ENCODE measurements at places on chromosomes 7 and 10.

- no peak for DNase-seq
- H3K27ac ChIP-seq = no peak overlapping the region
- no peaks in the 10 kb centered on the region for H3K27me3 ChIP-seq
Measured at GRCh38 chr10:121205625-121206024, 354.5 kb downstream of the WDR11 start.

DNA sequence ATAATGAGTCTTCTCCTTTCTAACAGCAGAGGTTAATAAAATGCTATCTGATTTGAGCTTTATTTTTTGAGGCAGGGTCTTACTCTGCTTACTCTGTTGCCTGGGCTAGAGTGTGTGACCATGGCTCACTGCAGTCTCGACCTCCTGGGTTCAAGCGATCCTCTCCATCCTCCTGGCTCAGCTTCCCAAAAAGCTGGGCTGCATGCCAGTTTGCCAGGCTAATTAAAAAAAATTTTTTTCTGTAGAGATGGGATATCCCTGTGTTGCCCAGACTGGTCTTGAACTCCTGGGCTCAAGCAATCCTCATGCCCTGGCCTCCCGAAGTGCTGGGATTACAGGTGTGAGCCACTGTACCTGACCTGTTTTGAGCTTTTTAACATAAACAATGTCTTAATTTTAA, 56.7 kb downstream of the SCD start:
- no peaks in the 10 kb centered on the region for H3K27me3 ChIP-seq
- no peaks in the 10 kb centered on the region for H3K36me3 ChIP-seq
- no peak for DNase-seq
- no peak overlapping the region for H3K27ac ChIP-seq

DNA sequence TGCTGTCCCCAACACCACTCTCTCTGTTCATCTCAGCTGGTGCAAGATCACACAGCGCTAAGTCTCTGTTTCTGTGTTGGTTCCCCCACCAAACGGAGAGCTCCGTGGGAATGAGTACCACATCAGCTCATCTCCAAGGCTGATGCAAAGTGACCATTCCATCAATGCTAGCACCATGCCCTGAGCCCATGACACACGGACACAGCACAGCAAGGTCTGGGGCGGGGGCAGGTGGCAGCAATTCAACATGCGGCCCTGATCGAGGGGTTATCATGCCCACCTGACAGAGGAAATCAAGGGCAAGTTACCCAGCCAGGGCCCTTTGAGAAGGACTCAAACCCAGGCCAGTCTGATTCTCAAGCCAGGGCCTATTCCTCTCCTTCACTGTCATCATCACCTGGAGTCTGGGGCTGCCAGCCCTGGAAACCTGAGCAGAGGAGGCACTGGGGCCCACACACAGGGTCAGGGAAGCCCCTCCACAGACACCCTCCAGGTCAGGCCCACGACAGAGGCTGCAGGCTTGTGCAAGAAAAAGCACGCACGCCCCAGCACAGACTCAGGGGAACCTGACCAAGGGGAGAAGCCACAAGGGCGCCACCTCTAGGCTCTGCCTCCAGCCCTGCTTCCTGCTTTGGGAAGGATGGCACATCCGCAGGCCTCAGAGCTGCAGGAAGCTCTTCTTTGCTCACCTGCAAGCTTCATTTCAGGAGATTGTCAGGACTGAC, 74.8 kb downstream of the GRID1 start:
- no peaks in the 10 kb centered on the region for H3K27me3 ChIP-seq
- H3K4me3 ChIP-seq = no peak overlapping the region
- H3K27ac ChIP-seq = no peak overlapping the region

GRCh38 chr10:102120991-102121738, 997 bp upstream of the LDB1 start:
- peak overlapping the region; percentile 16 for H3K4me3 ChIP-seq
- peak overlapping the region; percentile 93 for H3K27ac ChIP-seq
- peak; percentile 81 for DNase-seq
- H3K36me3 ChIP-seq = no peaks in the 10 kb centered on the region
- H3K27me3 ChIP-seq = no peaks in the 10 kb centered on the region

GRCh38 chr7:17408245-17408903, 109.9 kb downstream of the AHR start:
- H3K4me3 ChIP-seq = no peak overlapping the region
- no peak for DNase-seq
- no peaks in the 10 kb centered on the region for H3K4me1 ChIP-seq
- no peaks in the 10 kb centered on the region for H3K27me3 ChIP-seq

DNA sequence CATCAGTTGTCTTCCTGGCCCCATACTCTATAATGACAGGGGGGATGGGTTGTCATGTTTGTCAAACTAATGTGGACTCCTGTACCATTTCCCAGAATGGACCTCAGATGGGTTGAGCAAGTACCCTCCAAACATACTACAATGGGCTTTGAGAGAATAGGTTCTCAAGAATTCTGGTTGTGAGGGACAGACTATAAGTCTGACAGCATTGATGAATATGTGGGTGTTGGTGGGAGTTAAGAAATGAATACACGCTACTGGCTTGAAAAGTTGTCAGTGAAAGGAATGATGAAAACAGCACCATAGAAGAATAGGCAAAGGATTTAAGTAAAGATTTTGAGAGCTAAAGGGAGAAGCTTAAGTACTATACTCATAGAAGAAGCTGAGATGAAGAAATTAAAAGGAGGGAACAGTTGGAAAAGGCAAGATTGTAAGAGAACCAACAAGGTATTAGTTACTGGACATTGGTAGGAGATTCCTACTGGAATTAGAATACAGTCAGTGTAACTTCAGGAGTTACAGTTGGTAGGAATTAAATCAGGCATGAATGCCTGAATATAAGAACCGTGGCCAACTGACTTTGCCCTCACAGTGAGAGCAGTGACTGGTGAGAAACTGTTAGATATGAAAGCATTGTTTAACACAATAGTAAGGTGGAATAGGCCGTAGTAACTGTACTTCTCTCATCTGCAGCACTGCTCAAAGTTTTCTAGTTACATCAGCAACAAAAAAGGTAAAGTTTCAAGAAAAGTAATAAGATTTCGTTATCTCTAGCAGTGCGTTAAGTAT, 86.3 kb downstream of the LCOR start:
- H3K4me1 ChIP-seq = no peaks in the 10 kb centered on the region
- no peak overlapping the region for H3K27ac ChIP-seq
- DNase-seq = no peak
- no peaks in the 10 kb centered on the region for H3K27me3 ChIP-seq
- no peak overlapping the region for H3K4me3 ChIP-seq

DNA sequence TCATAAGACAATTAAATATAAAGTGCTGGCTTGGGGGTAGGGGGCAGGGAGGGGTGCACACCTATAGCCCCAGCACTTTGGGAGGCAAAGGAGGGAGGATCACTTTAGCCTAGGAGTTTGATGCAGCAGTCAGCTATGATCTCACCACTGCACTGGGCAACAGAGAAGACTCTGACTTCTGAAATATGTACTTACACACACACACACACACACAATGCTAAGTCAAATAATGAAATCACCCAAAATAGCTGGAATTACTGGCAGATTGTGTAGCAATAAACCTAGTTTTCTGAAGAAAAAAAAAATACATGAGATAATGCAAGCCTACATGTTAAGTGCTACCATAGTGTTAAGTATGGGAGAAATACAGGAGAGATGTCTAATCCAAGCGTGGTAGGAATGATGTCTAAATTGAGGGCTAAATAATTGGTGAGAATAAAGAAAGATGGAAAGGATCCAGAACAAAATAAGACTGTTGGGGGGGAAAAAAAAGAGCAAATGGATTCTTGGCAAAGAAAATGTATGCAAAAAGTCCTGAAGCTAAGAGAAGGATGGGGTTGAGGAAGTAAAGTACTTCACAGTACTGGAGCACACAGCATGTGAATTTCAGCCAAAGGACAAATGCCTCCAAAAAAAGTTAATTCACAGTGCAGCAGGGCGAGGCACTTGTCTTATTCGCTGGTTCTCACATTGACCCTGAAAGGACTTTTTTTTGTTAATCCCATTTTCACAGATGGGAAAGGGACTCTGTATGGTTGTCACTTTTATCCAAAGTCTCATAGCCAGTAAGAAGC, 73.9 kb downstream of the IGF2BP3 start:
- peaks cover 5% of the 10 kb centered on the region for H3K27me3 ChIP-seq
- no peak for DNase-seq
- no peaks in the 10 kb centered on the region for H3K4me1 ChIP-seq
- H3K4me3 ChIP-seq = no peak overlapping the region
- H3K27ac ChIP-seq = no peak overlapping the region

DNA sequence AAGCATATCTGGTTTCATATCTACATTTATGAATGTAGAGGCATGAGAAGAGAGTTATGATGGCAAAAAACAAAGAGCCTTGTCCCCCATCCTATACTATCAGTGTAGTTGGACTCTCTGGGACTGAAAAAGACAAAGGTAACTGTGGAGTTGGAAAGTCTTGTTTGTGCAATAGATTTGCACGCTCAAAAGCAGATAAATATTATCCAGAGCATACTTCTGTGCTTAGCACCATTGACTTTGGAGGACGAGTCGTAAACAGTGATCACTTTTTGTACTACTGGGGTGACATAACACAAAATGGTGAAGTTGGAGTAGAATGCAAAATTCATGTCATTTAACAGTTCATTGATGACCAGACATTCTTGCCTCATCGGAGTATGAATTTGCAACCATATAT, 85.2 kb upstream of the EGFR start:
- H3K4me1 ChIP-seq = no peaks in the 10 kb centered on the region
- no peak overlapping the region for H3K27ac ChIP-seq
- H3K36me3 ChIP-seq = no peaks in the 10 kb centered on the region

DNA sequence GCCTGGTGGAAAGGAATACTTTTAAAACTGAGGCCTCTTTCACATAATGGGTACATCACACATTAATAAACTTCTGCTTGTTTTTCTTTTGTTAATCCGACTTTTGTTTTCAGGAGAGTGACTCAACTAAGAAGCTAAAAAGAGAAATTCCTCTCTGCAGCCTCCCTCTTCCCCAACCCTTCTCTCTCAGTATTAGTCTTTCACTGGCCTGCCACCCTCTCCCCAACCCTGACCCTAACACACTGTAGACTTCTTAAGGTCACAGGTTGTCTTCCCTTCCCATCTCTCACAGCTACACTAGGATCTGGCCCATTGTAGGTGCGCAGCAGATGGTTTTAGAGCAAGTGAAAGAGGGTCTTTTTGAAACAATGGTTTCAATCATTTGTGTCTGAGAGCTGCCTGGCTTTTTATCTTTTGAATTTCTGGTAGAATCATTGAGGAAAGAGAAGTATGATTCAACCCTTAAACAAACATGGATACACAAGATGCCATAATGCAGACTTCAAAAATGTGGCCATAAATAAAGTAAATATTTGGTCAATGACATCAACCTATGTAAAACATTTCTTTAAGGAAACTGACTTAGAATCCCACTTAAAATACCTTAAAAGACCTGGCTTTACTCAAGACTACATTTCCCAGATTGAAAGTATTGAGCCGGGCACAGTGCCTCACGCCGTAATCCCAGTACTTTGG, 17.9 kb upstream of the FFAR4 start:
- no peaks in the 10 kb centered on the region for H3K4me1 ChIP-seq
- no peak overlapping the region for H3K4me3 ChIP-seq
- no peak for DNase-seq
- H3K36me3 ChIP-seq = no peaks in the 10 kb centered on the region
- no peaks in the 10 kb centered on the region for H3K27me3 ChIP-seq
- H3K27ac ChIP-seq = no peak overlapping the region

GRCh38 chr10:29811751-29812427, 177.1 kb upstream of the SVIL start:
- no peak overlapping the region for H3K4me3 ChIP-seq
- DNase-seq = peak; percentile 76
- no peaks in the 10 kb centered on the region for H3K27me3 ChIP-seq
- peaks cover 8% of the 10 kb centered on the region for H3K4me1 ChIP-seq

DNA sequence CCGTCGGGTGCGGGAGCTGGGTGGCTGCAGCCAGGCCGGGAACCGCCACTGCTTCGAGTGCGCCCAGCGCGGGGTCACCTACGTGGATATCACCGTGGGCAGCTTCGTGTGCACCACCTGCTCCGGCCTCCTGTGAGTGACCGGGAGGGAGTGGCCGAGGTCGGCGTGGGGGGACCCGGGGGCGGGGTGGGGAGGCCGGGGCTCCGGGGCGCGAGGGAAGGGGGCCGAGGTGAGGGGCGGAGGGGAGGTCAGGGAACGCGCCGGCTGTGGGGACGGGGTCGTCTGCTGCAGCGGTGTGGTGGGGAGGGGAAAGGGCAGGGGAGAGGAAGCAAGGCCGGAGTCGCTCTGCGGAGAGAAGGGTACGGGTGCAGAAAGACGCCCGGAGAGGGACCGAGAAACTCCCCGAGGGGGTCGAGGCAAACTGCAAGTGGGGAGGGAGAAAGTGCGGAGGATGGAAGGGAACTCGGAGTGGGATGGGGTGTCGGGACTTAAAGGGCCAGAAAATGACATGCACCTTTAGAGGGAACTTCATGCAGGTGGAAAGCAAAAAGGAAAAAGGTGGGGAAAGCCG, 518 bp downstream of the AGFG2 start:
- peaks cover 6% of the 10 kb centered on the region for H3K4me1 ChIP-seq
- peak overlapping the region; percentile 53 for H3K27ac ChIP-seq
- H3K4me3 ChIP-seq = peak overlapping the region; percentile 41

DNA sequence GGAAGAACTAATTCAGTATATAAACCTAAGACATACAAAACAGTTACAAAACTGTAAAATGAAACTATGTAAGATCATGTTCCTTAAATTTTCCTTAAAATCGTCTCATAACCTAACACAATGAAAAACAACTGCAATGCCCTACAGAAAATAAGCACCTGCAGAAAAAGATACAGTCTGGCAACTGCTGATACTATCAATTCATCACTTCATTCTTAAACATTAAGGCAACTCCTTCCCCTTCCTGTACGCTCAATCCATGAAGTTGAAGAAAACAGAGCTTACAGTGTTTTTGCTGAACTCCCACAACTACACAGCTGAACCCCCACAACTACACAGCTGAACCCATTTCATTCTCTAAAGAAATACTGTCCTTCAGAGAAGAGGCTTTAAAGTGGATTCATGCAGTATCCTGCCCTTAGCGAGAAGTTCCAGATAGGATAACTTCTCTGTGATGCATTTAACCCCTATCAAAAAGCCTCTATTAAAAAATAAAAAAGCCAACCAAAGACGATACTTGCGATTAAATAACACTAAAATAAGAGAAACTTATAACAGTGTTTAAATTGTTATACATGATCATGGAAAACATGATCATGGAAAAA, 50.0 kb downstream of the JMJD1C start:
- no peaks in the 10 kb centered on the region for H3K4me1 ChIP-seq
- no peak overlapping the region for H3K4me3 ChIP-seq
- no peak for DNase-seq
- H3K27ac ChIP-seq = no peak overlapping the region
- H3K27me3 ChIP-seq = no peaks in the 10 kb centered on the region

GRCh38 chr7:46485481-46486065, 564.5 kb upstream of the IGFBP3 start:
- no peak overlapping the region for H3K4me3 ChIP-seq
- no peak for DNase-seq
- no peaks in the 10 kb centered on the region for H3K36me3 ChIP-seq
- H3K27me3 ChIP-seq = no peaks in the 10 kb centered on the region

DNA sequence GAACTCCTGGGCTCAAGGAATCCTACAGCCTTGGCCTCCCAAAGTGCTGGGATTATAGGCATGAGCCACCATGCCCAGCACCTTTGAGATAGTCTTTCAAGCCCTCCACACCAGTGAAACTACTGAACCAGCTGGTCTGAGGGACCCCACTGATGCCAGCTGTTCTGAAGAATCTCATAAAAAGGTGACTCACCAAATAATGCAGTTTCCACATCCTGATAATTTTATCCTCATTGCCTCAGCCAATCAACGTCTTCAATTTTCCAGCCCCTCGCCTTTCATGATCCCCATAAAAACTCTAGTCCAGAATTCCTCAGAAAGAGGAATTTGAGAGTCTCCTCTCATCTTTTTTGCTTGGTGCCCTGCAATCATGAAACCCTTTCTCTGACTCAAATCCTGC, 1691.6 kb upstream of the LRRTM3 start:
- no peak for DNase-seq
- H3K27me3 ChIP-seq = no peaks in the 10 kb centered on the region
- H3K4me1 ChIP-seq = no peaks in the 10 kb centered on the region
- H3K4me3 ChIP-seq = no peak overlapping the region
- H3K36me3 ChIP-seq = no peaks in the 10 kb centered on the region
